ENCODE measurements at places on chromosomes 13 and 19. TPM values are rescaled to one million over a fixed set of nuclear protein-coding genes. Genes with fewer than 3 reads are reported as not detected.

Gene CFD
- 3.1 TPM for total RNA-seq

DNA sequence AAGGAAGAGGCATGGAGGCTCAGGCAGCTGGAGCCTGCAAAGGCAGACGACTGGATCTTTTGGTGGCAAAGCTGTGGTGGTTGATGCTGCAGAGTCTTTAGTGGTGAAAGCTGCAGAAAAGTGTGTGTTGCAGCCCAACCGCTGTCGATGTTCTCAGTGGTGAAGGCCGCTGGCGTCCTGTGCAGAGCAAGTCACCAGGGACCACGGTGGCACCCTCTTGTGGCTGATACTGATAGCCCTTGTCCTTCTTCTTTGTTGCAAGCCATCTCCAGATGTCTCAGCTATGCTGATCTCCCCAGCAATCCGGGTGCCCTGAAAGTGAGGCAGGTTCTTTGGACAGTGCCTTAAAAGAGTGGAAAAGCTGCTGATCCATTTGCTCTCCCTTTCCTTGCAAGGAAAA, 610.9 kb upstream of the PCDH9 start:
- DNase-seq: no peak

DNA sequence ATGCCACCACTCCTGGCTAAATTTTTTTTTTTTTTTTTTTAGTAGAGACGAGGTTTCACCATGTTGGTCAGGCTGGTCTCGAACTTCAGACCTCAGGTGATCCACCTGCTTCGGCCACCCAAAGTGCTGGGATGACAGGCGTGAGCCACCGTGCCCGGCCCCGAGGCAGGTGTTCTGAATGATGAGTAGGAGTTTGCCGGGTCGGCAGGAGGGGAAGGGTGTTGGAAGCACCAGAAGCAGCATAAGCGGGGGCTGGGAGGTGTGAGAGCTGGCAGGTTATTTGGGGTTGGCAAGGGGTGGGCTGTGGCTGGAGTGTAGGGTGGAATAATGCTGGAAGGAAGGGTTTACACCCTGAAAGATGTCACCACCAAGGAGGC, 1.8 kb downstream of the SPPL2B start:
- DNase-seq: no peak

DNA sequence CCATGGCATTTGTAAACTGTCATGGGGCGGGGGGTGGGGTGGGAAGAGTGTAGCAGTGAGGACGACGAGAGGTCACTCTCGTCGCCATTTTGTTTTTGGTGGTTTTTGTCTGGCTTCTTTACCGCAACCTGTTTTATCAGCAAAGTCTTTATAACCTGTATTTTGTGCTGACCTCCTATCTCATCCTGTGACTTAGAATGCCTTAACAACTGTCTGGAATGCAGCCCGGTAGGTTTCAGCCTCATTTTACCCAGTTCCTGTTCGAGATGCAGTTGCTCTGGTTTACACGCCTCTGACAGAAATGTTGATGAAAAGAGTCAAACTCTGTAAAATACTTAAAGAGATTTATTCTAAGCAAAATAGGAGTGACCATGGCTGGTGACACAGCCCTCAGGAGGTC, 852.0 kb downstream of the DACH1 start:
- no peak for DNase-seq

- no peak for DNase-seq
Observed at GRCh38 chr13:46178143-46178542, 3.8 kb downstream of the LCP1 start.

- no peak for DNase-seq
Observed at GRCh38 chr19:11649941-11650340, 52.7 kb downstream of the ZNF627 start.

DNA sequence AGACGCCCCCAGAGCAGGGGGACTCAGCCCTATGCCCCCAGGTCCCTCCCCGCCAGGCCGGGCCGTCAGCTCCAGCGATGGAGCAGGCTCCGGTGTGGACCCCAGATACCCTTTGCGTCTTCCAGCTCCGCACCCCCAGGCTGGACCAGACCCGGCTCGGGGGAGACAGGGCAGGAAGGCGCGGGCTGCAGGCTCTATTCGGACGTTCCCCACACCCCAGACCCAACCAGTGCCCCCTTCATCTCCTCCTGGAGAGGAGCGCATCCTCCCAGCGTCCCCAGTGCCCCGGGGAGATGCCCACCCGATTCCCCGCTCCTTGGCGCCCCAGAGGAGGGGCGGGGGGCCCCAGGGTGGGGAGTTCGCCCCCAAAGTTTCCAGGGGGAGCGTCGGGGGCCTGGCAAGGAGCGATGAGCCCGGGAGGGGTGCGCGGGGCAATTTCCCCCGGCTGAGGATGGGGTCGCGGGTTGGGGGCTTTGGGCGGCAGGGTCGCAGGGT, 389 bp downstream of the LINGO3 start:
- no peak for DNase-seq

Measured in renal cortical epithelial cell (primary cell).